ENCODE measurements at places on chromosomes 5 and 9. TPM values are rescaled to one million over a fixed set of nuclear protein-coding genes. Genes with fewer than 3 reads are reported as not detected.

- no peak for DNase-seq
These were observed 20.0 kb upstream of the PITX1 start for GRCh38 chr5:135053989-135054388.

- no peak for DNase-seq
These were observed 54.3 kb downstream of the OTULIN start for GRCh38 chr5:14718778-14719177.

BTNL3 gene
- total RNA-seq, result 0.16 TPM

DNA sequence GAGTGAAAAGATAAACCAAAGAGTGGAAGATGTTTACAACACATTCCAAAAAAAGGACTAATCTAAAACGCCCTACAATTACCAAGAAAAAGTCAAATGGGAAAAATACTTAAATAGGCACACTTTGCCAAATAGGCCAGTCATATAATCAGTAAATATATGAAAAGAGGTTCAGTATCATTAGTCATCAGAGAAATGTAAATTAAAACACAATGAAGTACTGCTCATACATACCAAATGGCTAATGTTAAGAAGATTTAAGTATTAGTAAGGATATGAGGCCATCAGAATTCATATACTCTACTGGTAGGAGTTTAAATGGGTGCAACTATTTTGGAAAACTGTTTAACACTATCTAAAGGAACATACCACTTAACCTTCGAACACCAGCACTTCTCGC is 47.6 kb downstream of the ZDHHC21 start:
- DNase-seq, result no peak

CDKN2B-AS1 gene
- total RNA-seq, result 1.0 TPM

Data from activated T-cell treated with anti-CD3 and anti-CD28 coated beads, Interleukin-2, amount 50 U/mL, for 72 hours (primary cell).